Effector memory CD4-positive, alpha-beta T cell (primary cell): ENCODE measurements at places on chromosomes 5 and 9.

DNA sequence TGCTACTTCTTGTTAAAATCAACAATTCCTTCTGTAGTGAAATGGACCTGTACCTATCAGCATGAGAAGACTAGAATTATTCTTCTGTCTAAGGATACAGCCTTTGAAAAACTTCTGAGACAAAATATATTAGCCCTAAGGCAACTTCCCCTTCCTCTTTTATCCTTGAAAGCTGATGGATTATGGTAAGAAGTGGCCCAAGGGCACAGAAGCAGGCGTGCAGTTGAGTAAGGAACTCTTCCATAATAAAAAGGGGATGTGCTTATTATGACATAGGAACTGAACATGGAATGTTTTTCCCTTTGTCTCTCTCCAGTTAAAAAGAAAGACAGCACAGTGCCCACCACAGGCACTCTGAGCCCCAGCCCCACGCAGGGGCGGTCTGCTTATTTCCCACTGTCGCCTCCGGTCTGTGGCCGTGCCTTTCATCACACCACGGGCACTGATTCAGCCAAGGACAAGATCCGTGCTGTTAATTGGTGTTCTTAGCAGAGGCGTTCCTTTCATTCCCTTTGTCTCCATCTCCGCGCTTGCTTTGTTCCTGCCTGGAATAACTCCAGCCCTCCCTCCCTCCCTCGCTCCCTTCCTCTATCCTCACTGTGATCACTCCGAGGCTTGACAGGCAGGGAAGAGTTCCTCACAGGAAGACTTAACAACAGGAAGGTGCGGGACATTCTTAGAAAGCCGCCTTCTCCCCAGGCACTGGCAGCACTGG is 135.9 kb upstream of the OTULINL start:
- DNase-seq: no peak

GRCh38 chr5:131637694-131638093 is 2.7 kb upstream of the RAPGEF6 start:
- no peak for DNase-seq

- DNase-seq: no peak
Measured at GRCh38 chr9:26012797-26013196, 334.6 kb upstream of the TUSC1 start.

- no peak for DNase-seq
Measured at GRCh38 chr9:129916707-129917106, 81.4 kb downstream of the USP20 start.
